Stimulated activated CD4-positive, alpha-beta T cell treated with anti-CD3 and anti-CD28 coated beads, Interleukin-1b, Interleukin-23, amount 100 ng/mL, for 1 hour (primary cell): ENCODE measurements at places on chromosomes 6 and 20.

DNA sequence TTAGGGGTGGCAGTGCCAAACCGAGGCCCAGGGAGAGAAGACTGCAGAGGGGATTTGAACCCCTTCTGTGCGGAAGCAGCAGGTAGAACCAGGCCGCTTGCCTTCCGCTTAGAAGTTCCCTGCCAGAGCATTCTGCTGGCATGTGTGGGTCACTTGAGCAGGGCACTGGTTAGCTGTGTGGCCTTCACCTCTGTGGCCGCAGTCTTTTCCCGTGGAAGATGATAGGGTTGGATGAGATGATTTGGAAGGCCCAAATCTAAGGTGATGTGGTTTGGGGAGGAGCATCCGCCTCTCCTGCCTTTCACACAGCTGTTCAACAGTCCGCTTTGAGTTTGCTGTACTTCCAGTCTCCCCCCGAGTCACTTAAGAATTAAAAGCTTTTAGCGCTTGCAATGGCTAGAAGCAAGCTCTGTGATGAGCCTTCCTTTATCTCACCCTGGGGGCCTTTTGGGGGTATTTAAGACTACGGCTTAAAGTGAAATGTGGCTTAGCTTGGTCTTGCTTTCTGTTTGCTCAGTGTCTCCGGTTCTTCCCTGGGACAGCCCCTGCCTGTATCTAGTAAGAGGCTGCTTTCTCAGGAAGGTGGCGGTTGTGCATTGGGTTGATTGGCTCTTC lies 743 bp downstream of the CMTR1 start:
- no peak for DNase-seq

- DNase-seq, result no peak
Observed at GRCh38 chr6:47057830-47058540, 15.9 kb upstream of the ADGRF1 start.

GRCh38 chr6:117502580-117502979 lies 20.1 kb downstream of the DCBLD1 start:
- no peak for DNase-seq

- no peak for DNase-seq
Observed at GRCh38 chr6:52546678-52547077, 30.2 kb downstream of the TRAM2 start.

- no peak for DNase-seq
Observed at GRCh38 chr20:32252189-32252588, 25.3 kb upstream of the KIF3B start.

- DNase-seq, result no peak
Observed at GRCh38 chr6:158018851-158019361, 37.2 kb downstream of the SYNJ2 start.

- DNase-seq, result no peak
Observed at GRCh38 chr20:24654425-24654824, 185.0 kb downstream of the SYNDIG1 start.

DNA sequence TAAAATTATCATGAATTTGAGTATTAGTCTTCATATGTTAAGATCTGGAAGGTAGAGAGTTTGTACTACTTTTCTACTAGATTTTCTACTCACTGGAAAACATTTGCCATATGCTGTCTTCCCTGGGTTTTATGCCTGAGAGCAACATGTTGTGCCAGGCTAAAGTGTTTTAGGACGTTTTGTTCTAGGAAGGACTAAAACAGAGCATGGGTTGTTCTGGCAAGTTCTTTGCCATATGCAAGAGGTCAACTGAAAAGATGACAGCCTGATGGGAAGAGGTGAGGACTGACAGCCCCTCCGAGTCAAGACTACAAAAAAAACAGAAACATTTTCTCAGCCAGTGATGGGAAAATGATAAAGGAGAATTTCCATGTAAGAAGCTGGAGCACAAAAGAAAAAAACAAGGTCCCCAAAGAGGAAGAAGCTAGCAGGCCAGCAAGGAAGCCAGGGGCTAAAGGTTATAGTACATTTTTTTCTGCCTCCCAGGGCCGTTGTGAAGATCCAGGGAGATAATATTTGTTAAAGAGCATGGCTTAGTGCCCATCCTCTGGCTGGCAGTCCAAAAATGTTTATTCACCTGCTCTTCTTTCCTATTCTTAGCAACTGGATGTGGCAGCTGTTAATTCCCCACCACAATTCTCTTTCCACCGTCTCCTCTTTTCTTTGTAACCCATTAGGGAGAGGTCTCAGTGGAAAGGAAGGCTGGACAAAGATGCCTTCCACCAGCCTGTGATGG lies 7.8 kb downstream of the SCGN start:
- no peak for DNase-seq

- DNase-seq, result no peak
Observed at GRCh38 chr20:3785240-3786125, 1.1 kb downstream of the CENPB start.

GRCh38 chr6:129516787-129517186 lies 193.2 kb downstream of the ARHGAP18 start:
- DNase-seq, result no peak

- no peak for DNase-seq
Observed at GRCh38 chr6:36840432-36841403, 1.5 kb upstream of the CPNE5 start.

DNA sequence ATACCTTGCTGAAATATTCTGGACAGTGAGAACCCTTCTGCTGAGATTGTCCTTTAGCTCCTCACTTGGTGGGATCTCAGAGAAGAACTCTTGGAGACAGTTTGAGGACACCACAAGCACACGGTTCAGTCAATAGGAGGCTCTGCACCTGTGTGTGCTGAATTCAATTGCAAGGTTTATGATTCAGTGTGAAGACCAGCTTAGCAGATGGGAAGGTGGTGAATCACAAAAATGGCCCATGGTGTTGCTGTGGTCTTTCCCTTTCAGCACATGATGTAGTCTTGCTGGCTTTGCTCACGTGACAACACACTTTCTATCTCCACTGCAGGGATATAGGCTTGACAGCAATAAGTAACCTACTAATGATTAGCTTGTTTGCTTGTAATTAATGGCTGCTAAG lies 270.3 kb downstream of the SLC24A3 start:
- DNase-seq, result no peak

GRCh38 chr6:75079589-75079988 lies 126.3 kb downstream of the COL12A1 start:
- DNase-seq, result no peak

DNA sequence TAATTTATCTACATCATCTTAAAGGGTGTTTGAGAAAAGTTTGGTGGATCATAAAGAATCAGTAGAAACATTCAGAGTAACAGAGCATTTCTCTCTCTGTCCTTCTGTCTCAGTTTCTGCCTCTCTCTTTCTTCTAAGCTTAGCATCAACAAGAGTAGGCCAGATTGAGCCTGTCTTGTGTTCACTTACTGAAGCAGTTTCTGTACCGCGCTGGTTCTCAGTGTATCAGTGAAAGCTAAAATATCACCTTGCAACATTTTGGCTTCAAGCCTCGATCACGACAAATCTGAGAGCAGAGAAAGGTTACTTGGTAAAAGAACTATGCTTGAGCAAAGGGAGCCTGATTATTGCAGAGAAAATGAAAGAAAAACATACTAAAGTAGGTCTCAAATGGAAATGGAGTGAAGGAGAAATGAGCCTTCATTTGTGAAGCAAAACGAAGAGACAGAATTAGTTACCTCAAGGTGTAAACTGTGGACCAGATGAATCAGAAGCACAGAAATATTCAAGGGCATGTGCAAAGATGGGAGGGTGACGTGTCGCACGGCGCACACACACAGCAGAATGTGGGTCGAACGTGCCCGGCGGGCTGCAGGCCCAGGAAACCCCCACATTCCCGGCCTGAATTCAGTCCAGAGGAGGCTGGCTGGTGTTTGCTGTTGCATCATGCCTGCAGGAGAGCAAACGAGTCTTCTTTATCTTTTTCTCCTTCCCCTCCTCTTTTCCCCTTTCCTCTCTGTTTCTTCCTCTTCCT lies 509.3 kb downstream of the QKI start:
- no peak for DNase-seq

DNA sequence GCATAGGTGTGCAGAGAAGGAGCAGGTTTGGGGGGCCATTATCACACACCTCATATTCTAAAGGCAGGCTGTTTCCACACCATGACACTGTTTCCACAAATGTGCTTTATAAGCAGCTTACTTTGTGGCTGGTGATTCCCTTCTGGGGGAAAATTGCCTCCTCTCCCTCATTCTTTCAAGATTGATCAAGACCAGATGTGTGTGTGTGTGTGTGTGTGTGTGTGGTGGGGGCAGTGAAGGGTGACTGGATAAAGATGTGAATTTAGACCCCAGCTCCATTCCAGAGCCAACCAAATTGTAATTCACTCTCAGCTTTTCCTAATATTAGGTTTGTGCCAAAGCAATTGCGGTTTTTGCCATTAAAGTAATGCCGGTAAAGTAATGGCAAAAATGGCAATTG lies 45.6 kb downstream of the EDN3 start:
- DNase-seq, result no peak

DNA sequence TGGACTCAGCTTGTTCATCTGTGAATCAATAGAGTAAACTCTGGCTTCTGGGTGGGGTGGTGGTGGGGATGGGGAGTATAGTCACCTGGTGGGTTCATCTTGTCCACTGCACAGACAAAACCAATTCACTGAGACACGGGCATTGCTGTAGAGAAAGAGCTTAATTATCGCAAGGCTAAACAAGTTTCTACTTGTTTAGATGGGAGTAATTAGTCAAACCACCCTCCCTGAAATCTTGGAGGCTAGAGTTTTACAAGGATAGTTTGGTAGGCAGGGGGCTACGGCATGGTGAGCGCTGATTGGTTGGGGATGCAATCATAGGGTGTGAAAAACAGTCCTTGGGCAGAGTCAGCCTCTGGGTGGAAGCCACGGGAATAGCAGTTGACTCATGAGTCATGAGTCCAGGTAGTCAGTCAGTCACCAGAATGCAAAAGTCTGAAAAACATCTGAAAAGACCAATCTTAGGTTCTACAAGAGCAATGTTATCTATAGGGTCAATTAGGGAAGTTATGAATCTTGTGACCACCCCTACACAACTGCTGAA lies 77.8 kb downstream of the STMND1 start:
- DNase-seq, result no peak

DNA sequence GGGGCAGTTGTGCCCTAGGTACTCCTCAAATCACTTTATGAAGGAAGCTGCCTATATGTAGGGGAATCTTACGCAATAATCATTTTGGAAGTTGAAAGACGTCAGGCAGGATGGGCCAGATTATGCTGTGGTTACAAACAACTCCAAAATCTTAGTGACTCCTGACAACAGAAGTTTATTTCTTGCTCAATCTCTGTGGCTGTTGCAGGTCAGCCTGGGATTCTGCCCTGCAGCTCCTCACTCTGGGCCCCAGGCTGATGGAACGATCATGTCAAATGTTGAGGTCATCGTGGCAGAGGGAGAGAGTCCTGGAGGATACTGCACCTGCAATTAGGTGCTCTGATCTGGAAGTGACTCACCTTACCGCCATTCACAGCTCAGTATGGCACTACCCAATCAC lies 88.4 kb downstream of the ZDHHC14 start:
- no peak for DNase-seq

DNA sequence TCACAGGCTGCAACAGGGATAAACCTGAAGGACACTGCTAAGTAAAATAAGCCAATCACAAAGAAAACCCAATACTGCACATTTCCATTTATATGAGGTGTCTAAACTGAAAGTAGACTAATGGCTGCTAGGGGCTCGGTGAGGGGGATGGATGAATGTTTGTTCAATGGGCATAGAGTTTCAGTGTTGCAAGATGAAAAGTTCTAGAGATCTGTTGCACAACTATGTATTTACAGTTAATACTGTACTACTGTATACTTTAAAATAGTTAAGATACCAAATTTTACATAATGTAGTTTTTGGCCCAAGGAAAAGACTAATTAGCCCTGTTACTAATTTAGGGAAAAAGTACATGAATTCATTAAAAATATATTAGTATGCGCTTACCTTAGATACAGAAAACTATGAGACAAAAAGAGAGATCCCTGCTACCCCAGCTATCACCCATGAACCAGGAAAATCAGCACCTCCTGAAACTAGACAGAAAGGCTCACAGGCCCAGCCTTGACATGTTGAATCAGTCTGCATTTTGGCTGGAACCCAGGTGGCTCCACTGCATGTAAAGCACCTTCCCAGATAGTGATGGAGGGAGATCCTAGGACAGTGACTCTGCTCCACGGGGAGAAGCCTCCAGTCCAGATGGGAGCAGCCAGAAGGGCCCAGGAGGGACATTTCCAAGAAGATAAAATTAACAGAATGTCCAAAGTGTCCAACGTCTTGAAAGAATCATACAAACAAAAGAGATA lies 16.1 kb downstream of the HLA-F start:
- DNase-seq, result no peak

- DNase-seq, result no peak
Observed at GRCh38 chr6:154440022-154440421, 70.5 kb downstream of the CNKSR3 start.

DNA sequence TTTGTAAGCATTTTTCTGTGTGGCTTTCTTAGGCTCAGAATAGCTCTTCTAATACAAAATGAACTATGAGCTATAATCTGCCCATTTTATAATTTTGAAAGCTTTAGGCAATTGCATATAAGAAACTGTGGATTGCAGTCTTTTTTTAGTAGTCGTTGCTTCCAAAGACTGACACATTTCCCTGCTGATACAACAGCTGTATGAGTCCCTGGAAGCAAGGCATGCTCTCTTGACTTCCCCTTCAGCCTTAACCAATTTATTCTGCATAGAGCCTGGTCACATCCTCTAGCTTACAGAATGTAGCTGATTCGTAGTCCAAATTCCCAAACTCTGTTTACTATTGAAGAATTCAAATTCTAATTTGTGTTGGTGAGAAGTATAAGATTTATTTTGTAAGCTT lies 155.3 kb upstream of the EYA4 start:
- no peak for DNase-seq

GRCh38 chr20:17614812-17615644 lies 45.2 kb downstream of the DSTN start:
- no peak for DNase-seq

DNA sequence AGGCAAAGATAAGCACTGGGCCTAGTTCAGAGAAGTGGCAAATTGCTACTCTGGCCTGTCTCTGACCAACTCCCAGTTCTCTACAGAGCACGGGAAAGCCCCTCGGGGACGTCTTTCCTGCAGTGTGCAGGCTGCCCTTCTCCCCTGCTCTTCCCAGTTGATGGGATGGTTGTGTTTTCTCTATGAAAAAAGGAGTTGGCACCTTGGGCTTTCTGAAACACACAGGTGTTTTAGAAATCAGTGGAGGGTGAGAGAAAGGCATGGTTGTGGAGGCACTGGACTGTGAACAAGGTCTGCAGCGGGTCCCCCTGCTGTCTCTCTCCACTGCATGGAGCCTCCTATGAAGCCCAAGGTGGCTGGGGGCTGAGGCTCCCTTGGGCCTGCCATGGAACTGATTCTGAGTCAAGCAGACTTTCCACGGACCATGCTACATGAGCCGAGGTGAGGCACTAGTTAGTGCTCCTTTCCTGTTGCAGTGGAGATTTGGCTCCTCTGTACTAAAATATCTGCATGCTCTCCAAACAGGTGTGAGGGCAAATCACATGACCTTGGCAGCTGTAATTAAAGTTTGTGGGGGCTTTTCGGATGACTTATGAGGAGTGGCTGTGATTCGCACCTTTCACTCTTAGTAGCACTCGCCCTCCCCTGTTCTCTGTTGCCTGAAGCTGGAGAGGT lies 16.3 kb downstream of the GTSF1L start:
- DNase-seq, result no peak

- no peak for DNase-seq
Observed at GRCh38 chr6:169539176-169539897, 162.5 kb downstream of the WDR27 start.

- DNase-seq, result no peak
Observed at GRCh38 chr6:138728662-138729061, 44.9 kb upstream of the CCDC28A start.

- DNase-seq, result no peak
Observed at GRCh38 chr6:37812841-37813240, 6.7 kb upstream of the ZFAND3 start.

- DNase-seq, result no peak
Observed at GRCh38 chr6:8658416-8658815, 223.1 kb upstream of the SLC35B3 start.
